ENCODE measurements at places on chromosomes 5 and 9.

GRCh38 chr5:79416499-79416898 is 97.4 kb downstream of the HOMER1 start:
- DNase-seq: no peak

GRCh38 chr5:128532127-128532526 is 5.9 kb downstream of the FBN2 start:
- DNase-seq: no peak

- no peak for DNase-seq
Observed at GRCh38 chr5:110634475-110634874, 92.0 kb downstream of the TMEM232 start.

DNA sequence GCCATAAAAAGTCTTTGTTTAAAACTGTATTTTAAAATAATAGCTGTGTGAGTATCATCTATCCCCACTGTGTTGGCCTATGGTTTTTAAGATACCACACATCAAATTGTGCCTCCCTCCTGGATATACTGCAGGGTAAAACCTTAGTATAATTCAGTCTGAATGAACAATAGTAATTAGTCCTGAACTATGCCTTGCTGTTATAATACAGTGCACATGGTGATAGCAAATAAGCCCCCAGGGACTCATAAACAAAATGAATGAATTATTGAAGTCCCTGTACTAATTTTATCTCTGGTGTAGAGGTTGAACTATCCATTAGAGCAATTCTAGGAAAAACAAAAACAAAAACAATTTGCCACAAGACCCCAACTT is 142.7 kb upstream of the ADAMTSL1 start:
- DNase-seq: no peak

- DNase-seq: no peak
Observed at GRCh38 chr5:147474140-147474539, 35.7 kb downstream of the DPYSL3 start.

GRCh38 chr5:16768184-16768583 is 151.4 kb upstream of the RETREG1 start:
- no peak for DNase-seq

GRCh38 chr9:107487521-107488374 is 1.8 kb downstream of the KLF4 start:
- peak; percentile 75 for DNase-seq

DNA sequence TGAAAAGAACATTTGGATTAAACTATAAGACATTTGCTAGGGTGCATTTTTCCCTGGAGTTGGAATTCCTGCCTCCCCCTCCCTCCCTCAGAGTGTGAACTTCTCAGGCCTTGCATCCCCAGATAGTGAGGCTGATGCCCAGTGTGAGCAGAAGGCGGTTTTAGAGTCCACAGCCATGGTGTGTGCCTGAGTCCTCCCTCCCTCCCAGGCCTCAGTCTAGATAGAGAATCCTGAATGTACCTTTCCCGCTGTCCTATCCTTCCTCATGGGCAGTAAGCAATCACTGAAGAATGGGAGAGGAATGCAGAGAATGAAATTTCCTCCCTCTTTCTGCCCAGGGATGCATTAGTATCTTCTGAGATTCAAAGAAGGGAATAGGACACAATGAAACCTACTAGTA is 108.5 kb downstream of the RASGRF2 start:
- no peak for DNase-seq

- no peak for DNase-seq
Observed at GRCh38 chr9:23563517-23563916, 262.5 kb downstream of the ELAVL2 start.

GRCh38 chr9:106421772-106422171 is 441.2 kb upstream of the ZNF462 start:
- no peak for DNase-seq

DNA sequence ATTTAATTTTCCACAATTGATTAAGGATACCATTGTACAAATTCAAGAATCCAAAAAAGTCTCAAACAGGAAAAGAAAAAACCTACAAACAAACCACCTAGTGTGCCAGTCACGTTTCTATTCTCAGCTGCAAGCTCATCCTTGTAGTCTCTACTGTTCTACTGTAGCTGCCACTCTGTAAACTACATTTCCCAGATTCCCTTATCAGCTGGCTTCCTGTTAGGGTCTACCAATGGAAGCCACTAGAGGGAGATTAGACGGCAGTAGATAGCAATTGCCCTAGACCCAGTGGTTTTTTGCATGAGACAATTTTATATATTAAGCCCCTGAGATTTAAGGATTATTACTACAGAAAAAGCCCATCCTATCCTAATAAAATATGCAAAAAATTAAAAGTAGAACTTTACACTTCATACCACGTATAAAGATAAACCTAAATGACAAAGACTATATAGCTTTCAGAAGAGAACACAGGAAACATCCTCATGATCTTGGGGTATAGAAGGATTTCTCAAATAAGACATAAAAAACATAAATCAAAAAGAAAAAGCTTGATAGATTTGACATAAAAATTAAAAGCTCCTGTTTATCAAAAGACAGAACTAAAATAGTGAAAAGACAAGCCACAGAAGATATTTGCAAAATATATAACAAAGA is 37.4 kb downstream of the P4HA2 start:
- no peak for DNase-seq

- peak; percentile 97 for DNase-seq
Observed at GRCh38 chr5:178120607-178121357, 7.5 kb downstream of the N4BP3 start.

DNA sequence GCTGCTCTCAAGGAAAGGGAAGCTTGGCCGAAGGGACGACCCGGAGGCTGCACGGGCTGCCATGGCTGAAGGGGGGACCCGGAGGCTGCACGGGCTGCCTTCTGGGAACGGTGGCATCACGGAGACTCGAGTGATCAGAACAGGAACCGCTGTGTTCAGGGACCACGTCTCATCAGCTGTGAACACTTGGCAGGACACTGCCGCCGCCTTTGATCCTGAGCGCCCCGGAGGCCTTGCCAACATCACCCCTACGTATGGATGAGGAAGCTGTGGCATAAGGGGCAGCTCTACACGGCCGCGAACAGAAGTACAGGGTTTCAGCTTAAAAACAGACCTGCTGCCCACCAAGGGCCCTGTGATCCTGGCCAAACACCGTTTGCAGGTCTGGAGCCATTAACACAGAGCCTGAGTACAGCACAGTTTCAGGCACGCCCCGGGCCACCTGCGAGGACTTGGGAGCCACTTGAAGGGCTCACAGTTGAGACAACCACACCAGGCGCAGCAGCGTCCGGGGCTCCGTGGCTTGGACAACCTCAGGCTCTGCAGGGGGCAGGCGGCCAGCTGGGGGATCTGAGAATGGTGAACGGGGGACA is 23.9 kb upstream of the TERT start:
- DNase-seq: no peak

- DNase-seq: peak; percentile 95
Observed at GRCh38 chr5:55307383-55308253, at the start of the genes DHX29 and MTREX. TSS of gene DHX29 (minus strand) at chr5:55307694. CDS start at chr5:55307573, 121 bp downstream. TSS of gene MTREX (plus strand) at chr5:55307989. CDS start at chr5:55308014, 25 bp downstream.

DNA sequence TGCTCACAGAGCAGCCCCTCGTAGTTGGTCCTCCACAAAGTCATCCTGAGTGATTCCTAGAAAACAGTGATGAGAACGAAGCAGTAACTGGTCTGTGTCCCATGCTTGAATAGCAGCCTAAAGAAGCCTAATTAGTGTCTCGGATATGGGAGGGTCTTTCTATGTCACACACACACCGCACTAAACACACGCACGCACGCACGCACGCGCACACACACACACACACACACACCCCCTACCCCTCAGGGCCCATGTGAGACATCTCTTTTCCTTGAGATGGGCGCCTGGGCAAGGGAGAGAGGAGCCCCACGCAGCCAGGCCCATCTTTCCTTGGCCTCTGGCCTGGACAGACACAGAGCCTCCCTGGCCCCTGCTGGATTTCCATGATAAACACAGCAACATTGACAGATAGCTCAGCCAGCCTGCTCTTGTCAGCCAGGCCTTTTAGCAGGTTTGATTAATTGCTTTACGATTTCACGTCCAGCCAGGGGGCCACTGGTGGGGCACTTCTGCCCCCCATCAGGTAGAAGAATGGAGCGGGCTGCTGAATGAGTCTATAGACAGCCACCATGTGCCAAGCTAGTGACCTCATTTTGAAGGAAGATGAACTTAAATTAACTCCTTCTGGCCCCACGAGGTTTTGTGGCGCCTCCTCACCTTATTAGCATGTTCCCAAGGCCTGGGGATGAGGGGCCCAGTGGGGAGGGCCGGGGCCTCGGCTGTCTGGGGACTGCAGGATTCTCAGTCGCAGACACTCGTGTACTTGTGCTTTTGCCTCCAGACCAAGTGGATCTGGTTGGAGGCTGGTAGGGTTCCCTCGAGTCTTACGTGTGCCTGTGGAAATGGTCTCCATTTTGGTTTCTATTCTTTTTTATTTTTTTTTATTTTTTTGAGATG is 36.2 kb upstream of the PRDM12 start:
- DNase-seq: no peak

DNA sequence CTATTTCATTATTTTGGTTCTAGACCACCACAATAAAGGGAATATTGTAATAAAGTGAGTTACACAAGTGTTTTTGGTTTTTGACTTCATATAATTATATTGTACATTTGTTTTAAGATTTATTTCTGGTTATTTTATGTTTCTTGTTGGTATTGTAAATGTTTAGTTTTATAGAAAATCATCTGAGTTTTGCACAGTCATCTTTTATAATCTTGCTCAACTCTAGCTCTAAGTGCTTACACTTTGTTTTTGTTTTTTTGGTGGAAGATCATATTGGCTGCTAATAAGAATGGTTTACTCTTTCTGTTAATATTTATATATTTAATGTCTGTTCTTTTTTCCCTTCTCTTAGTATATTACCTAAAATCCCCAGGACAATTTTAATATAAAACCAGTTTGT is 135.0 kb downstream of the CNTLN start:
- DNase-seq: no peak

DNA sequence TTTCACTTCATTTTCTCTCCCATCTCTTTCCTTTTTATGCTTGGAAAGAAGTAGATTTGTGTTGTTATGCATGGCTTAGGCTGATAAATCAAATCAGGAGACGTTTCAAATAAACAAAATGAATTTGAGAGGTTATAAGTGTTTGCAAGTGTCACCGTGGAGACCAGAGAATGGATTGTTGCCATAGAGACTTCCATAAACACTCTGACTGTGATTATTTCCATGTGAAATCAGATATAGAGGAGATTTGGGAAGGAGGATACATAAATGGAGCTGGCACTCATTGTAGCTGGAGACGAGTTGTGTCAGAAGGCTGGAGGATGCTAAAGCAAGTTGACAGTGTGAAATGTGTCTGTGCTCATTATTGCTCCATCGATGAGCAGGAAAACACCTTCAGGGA is 84.2 kb upstream of the PCSK1 start:
- no peak for DNase-seq

GRCh38 chr9:136081826-136082495 is 13.1 kb downstream of the NACC2 start:
- DNase-seq: no peak

DNA sequence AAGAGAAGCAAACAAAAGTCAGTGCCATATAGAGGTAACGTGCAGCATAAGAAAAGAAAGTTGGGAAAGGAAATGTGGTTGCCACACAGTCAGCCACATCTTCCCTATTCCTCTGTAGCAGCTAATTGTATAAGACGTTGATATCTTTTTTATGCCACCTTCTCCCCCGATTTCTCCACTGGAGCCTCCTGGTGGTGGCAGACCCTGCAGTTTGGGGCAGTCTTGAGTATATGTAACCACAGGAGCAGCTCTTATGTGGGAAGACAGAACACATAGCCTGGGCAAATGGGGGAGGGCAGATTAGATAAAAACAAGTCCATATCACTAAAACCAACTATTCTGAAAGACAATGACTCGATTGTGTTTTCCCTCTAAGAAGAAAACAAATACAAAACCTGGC is 99.7 kb downstream of the PLCXD3 start:
- no peak for DNase-seq

DNA sequence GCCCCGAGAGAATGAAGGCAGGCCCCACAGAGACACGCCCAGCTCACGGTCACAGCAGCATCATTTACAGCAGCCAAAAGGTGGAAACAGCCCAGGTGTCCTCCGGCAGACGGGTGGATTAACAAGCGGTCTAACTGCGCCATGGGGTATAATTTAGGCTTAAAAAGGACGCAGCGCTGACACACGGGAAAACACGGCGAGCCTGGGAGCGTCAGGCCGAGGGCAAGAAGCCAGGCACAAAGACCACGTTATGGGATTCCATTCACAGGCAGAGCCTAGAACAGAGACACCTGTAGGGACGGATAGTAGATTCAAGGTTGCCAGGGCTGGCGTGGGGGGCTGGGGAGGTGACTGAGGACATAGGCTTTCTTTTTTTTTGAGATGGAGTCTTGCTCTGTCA is 36.9 kb upstream of the TMEM250 start:
- no peak for DNase-seq
